ENCODE measurements at places on chromosomes 3 and 15.

GRCh38 chr3:173938616-173939015 is 541.1 kb downstream of the NLGN1 start:
- DNase-seq = no peak

- DNase-seq = no peak
Measured at GRCh38 chr15:95953032-95953431, 377.5 kb upstream of the NR2F2 start.

GRCh38 chr3:139945942-139946341 is 11.0 kb downstream of the CLSTN2 start:
- no peak for DNase-seq

- DNase-seq = no peak
Measured at GRCh38 chr15:31563001-31563400, 236.4 kb downstream of the KLF13 start.

- DNase-seq = no peak
Measured at GRCh38 chr15:51093839-51094605, 684 bp downstream of the TNFAIP8L3 start.

GRCh38 chr15:72790302-72790910 is 6.8 kb upstream of the ADPGK start:
- DNase-seq = no peak

DNA sequence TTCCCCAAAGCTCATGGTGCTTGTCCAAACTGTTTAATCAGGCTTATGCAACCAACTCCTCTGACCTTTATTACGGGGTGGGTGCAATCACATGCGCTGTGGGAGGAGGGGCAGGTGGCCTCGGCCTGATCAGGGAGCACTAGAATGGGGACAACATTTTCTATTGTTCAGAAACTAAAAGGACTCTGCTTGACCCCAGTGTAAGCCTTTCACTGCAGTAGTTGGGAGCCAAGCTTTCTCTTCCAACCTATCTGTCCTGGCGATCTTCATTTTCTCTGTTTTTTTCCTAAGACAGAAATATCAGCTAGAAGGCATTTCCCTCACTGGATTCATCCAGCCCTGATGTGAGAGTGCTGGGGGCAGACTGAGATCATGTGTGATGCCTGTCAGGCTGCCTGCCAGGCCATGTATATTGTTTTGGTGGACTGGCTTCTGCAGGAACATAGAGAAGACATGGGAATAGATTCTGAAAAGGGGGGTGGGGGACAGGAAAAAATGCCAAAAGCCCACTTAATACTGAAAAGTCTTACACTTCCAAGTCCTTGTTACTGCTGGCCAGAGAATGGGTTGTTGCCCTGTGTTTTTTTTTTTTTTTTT is 627.0 kb upstream of the TBL1XR1 start:
- DNase-seq = no peak

DNA sequence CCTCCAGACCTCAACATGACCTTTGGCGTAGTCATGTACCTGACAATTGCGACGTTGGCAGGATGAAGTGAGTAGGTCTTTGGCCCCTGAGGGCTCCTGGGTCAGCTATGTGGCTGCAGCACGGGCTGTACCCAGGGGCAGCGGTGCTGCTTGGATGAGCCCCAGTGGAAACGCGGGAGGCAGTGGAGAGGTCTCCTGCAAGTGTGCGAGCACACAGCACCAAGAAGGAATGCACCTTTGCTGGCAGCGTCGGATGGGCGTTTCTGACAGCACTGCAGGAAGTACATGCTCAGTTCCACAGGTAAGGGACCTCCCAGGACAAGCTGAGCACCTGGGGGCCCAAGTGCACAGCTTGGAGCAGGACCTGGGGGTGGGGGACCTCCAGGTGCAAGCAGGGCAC is 67.4 kb upstream of the UNC13C start:
- DNase-seq = no peak

DNA sequence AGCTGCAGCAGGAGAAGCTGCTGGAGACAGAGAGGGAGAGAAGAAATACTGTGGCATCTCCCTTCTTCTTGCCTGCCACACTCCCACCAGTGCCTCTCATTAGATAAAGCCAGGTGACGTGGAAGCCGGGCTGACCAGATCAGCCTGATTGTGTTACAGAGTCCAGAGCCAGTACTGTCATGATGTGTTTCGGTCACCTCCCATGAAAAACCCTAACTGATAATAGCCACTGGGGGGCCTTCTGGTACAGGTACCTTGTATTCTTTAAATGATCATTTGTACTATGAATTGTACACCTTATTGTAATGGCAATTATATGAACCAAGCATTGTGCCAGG is 125.8 kb upstream of the TMEM108 start:
- DNase-seq = no peak

GRCh38 chr3:188972310-188972709 is 199.5 kb upstream of the TPRG1 start:
- DNase-seq = no peak

DNA sequence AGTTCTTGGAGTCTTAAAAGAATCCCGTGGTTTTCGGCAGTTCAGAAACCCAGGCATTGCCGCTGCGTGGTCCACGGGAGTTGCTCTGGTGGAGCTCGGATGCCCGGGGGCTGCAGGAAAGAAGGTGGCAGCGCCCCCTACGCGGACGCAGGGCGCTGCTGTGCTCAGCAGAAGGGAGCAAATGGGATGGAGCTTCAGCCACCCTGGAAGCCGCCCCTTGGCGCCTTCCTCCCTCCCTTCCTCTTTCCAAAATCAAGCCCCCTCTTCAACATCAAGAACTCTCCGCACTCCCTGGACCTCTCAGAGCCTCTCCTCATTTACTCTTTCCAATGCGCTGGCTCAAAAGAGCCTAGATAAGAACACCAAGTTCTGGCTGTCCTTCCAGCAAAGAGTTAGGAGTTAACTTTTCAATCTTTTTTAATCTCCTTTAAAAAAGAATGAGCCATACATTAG is 880 bp upstream of the CHRNA7 start:
- no peak for DNase-seq

- no peak for DNase-seq
Measured at GRCh38 chr3:133188996-133189395, 150.8 kb downstream of the TMEM108 start.

- DNase-seq = no peak
Measured at GRCh38 chr3:2356298-2356950, 257.8 kb downstream of the CNTN4 start.

- no peak for DNase-seq
Measured at GRCh38 chr3:68620211-68620610, 312.1 kb downstream of the TAFA4 start.

DNA sequence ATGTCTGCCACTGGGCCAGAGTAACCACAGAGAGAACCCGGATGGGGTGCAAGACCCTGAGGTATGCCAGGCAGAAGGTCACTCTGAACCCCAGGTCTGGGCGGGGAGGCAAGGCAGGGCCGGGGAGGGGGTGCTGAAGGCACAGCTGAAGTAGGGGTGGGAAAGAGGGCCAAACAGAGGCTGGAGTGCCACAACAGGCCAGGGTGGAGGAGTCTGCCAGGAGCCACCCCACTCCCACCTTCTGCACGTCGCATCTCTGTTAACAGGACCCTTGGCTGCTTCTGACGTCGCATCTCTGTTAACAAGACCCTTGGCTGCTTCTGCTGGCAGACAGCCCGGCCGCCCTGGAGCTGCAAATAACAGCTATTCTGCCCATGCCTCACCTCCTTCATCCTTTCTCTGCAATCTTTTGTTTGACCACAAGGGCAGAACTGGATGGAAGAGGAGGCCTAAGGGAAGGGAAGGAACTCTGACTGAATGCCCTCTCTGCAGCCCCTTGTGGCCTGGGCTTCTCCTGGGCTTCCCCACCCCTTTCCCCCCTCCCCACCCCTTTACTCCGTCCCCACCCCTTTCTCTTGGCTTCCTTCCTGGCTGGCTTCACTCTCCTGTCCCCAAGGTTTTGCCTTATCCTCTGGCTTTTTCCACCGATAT is 20.6 kb upstream of the FBLN2 start:
- DNase-seq = no peak

DNA sequence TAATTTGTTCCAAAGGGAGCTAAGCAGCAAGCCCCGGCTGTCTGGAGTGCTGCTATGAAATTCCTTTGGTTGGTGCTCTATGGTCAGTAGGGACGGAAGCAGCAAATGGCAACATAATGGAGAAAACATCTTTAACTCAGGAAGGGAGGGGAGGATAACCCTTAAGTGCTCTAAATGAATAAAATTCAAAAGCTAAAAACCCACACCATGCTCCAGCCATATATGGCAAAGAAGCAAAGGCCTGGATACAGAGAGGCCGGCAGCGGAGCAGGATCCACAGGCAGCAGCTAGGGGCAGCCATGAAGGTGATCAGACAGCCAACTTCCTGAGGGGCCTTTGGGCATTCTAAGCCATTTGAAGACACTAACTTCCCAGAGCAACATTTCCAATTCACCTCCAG is 38.9 kb downstream of the IL17RD start:
- DNase-seq = no peak

- no peak for DNase-seq
Measured at GRCh38 chr15:76398317-76399104, 61.9 kb downstream of the ISL2 start.

All from activated effector memory CD4-positive, alpha-beta T cell treated with Interleukin-2 at 50 U/mL for 16 hours (primary cell).